Osteocyte (in vitro differentiated cells): ENCODE measurements at places on chromosomes 7 and 10. TPM values are rescaled to one million over a fixed set of nuclear protein-coding genes. Genes with fewer than 3 reads are reported as not detected.

GRCh38 chr10:865257-865656 lies 66.2 kb downstream of the LARP4B start:
- DNase-seq = no peak

DNA sequence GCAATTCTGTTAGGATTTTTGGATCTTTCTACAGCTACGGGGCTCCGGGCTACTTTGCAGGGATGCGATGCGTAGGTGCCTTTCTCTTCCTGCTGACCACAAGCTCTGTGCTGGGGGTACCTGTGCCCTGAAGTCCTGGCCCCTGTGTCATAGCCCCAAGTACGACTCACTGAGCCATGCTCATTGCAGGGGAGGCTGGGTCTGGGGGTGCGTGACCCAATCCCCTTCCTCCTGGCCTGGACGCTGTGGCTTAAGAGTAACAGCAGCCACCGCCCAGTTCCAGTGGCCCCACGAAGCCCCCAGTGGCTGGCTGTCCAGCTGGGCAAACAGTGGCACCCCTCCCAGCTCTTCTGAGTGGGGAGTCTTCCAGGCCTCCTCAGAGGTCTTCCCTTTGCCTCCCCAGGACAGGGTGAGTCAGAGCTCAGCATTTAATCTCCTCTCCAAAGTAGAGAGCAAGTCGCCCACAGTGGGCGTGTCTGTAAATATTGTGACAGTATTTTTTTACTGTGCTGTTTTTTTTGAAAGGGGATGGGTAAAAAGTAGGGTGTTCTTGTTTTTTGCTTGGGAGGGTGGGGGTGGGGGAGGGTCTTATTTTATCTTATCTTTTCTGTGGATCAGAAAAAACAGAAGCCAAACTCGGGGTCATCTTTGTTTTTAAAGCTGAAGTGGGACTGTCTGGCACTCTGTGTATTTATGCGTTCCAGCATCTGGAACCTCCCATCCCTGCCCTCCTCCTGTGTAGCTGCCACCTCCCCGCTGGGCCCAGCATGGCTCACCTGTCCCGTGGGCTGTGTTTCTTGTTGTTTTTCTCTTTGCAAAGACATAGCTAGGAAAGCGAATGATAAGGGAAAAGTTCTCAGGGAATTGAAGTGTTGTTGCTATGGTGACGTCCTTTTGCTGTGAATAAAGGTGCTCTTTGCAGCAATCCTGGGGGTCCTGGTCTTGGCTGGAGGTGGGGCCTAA lies 8.2 kb downstream of the LFNG start:
- DNase-seq = no peak

DNA sequence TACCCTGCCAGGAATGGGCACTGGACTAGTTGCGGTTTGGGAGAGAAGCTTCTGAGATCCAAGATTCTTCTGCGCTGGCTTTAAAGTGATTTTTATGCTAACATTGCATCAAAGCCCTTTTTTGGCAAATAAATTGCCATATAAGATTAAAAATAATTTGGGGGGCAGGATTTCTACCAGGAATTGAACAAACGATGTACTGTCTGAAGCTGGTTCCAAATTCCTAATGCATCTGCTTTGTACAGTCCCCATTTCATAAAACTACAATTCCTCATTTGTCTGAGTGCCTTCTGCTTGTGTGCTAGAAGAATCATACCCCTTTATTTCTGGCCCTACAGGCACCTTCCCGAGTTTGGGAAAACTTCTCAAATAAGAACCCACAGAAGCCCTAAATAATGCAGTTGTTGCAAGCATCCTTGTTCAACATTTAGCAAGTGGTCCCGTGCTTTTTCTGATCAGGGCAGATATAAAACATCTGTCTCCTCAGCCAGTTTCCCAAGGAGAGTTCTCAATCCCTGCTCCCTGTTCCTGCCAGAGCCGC lies 349.7 kb downstream of the PTEN start:
- no peak for DNase-seq

- peak; percentile 27 for DNase-seq
These were observed 172.5 kb downstream of the ARHGAP21 start for GRCh38 chr10:24551161-24551560.

GRCh38 chr10:78605800-78606350 lies 462.9 kb upstream of the ZMIZ1 start:
- DNase-seq = no peak

DNA sequence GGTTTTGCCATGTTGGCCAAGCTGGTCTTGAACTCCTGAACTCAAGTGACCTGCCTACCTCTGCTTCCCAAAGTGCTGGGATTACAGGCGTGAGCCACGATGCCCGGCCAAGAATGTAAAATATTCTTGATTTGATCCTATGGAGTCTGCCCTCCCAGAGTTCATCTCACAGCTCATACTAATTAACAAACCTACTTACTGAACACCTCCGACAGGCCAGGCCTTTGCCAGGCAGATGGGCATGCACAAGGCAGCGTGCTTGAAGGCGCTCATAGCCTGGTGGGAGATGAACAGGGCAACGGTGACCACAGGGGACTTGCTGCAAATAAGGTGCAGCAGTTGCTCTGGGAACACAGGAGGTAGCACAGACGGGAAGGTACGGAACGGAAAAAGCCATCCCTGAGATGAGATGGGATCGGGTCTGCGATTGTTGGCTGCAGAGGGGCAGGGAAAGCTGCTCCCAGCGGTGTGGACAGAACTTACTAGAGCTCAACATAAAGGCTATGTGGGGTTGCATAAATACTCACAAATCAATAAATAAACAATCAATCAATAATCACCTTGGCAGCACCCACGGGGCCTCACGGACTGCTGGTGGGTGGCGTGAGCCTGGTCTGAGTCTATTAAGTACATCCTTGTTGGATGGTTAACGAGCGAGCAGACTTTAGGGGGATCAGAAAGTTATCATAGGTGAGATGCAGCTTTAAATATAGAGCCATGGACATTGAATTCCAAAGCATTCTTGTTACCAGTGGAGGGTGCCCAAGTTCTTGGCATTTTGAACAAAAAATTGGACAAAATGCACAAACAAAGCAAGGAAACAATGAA lies 4.7 kb downstream of the ACBD7 start:
- DNase-seq = no peak

- DNase-seq = no peak
These were observed 221.5 kb upstream of the AOAH start for GRCh38 chr7:36945612-36946400.

GRCh38 chr10:19499291-19499770 lies 316.9 kb upstream of the PLXDC2 start:
- DNase-seq = no peak

DNA sequence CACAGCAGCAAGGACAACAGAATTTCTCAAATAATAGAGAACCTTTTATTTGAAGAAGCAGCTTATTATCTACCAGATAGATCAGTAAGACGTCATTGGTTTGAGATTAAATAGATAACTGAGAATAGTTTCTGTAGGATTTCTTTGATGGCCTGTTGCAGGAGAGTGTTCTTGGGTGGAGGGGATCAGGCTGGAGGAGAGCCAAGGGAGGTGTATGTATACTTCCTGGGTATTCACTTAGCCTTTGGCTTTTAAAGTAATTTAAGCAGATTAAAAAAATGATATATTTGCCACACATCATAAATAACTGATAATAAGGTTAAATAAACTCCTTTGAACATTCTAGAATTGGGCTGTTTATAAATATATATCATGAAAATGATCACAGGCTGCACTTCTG lies 486.1 kb upstream of the IGFBP3 start:
- DNase-seq = no peak

GRCh38 chr10:13376297-13376696 lies 28.2 kb upstream of the SEPHS1 start:
- no peak for DNase-seq

DNA sequence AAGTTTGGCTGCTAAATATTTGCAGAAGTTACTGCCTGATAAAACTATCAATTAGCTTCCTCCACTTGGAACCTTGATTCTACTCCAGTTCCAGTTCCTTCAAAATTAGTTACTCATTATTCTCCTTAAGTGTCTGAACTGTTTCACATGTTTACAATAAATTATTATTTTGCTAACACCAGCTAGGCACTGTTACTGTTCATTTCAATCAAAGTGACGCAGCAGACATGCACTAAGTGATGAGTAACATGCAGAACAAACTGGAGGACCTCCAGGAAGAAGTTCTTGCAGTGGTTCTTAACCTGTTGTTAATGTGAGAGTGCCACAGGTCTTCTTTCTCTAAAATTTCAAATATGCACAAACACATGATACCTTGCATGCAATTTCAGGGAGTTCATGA lies 491.8 kb upstream of the SEMA3A start:
- DNase-seq = no peak

- no peak for DNase-seq
These were observed 40.0 kb downstream of the CUX1 start for GRCh38 chr7:101857358-101857811.

DNA sequence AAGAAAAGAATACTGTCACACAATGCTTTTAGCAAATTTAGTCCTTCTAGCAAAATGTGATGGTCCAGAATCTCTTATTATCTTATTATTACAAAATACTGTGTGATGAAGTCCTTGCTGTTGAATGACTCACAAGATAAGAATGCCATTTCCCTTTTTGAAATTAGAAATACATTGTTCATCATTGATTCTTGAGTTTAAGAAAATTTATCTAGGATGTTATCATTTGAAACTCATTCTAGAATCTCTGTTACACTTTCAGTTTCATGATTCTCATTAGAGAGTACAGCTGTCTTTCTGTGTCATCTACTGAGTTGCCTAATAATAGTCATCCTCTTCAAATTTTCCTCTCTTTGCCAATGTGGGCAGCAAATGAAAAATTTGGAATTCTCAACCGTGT lies 9.6 kb downstream of the ZKSCAN5 start:
- DNase-seq = no peak

DNA sequence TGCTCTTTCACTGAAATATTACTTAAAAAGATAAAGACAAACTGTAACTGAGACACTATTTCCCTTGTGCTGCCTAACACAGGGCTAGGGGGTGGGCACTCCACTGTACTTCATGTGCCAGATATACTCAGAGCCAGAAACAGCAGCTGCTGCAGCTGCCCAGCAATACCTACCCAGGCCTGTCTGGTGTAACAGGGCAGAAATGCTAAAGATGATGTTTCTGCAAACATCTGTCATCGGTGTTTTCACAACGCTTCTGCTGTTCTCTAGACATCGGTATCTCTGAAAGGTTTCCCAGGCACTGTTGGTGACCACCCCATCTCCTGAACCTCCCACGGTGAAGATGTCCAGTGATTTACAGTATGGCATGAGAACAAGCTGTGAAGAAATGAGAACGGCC lies 42.7 kb downstream of the LAMB1 start:
- no peak for DNase-seq

GRCh38 chr10:530717-531116 lies 158.8 kb downstream of the DIP2C start:
- DNase-seq = no peak

DNA sequence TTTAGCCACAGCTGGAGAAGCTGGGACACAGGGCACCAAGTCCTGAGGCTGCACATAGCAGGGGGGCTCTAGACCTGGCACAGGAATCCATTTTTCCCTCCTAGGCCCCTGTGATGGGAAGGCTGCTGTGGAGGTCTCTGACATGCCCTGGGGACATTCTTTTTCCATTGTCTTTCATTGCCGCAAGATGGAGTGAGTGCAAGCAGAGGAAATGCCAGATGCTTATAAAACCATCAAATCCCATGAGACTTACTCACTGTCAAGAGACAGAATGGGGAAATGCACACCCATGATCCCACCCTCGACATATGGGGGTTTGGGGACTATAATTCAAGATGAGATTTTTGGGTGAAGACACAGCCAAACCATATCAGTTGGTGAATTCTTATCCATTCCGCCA lies 94.7 kb upstream of the FERD3L start:
- no peak for DNase-seq

DNA sequence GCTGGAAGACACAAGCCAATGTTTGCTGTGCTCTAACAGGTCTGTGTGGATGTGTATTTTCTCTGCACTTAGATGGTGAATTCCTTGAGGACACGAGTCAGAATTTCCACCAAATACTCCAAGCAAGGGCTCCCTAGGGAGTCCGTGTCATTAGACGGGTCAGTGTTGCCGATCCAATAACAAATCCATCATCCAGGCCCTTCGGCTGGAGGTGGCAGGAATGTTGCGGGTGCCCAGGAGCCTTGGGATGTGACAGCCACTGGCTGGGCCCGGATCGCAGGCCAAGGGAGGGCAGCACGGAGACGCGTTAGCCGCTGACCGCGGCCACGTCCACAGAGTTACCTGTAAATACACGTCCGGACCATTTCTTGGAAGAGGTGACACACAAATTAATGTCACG lies 186.8 kb downstream of the WDR37 start:
- no peak for DNase-seq

GRCh38 chr10:47225219-47225927 lies 74.6 kb upstream of the GDF10 start:
- DNase-seq = no peak

DNA sequence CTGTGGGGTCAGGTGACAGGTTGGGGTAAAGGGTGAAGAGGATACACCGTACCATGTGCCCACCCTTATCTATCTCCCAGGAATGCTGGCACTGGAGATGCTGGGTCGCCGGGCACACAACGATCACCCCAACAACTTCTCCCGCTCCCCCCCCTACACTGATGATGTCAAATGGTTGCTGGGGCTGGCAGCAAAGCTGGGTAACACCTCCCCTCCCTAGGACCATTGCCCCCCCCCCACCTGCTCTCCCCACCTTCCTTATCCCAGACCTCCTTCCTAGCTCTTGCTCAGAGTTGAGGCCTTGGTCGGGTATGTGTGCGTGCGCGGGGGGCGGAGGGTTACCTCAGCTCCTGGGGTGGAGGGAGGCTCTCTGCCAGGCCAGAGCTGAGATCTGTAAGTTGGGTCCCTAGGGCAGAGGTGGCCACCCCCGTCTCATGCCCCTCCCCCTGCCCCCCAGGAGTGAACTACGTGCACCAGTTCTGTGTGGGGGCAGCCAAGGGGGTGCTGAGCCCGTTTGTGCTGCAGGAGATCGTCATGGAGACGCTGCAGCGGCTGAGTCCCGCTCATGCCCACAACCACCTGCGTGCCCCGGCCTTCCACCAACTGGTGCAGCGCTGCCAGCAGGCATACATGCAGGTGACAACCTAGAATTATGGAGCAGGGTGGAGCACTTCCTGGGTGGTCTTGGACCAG lies 10.7 kb downstream of the NDST2 start:
- no peak for DNase-seq

GRCh38 chr7:17033245-17033644 lies 151.5 kb upstream of the AGR3 start:
- DNase-seq = no peak

Gene SUFU
- 16.4 and 16.9 TPM in 2 replicates for total RNA-seq

Gene GLCCI1
- 12.3 and 16.8 TPM in 2 replicates for total RNA-seq

Gene PPP1R17
- total RNA-seq = not detected in 2 replicates

Gene STRIP2
- total RNA-seq = 0.73 and 0.81 TPM in 2 replicates

Gene TRUB1
- 15.9 and 18.5 TPM in 2 replicates for total RNA-seq

Gene HABP2
- 0.11 and 0.18 TPM in 2 replicates for total RNA-seq

Gene TRIM56
- 36.5 and 42.2 TPM in 2 replicates for total RNA-seq

Gene TYW1B
- 1.6 and 2.3 TPM in 2 replicates for total RNA-seq
